Stimulated activated CD4-positive, alpha-beta T cell treated with anti-CD3 and anti-CD28 coated beads, Interleukin-2, amount 100 ng/mL, for 4 hours (primary cell): ENCODE measurements at places on chromosomes 1 and 21.

DNA sequence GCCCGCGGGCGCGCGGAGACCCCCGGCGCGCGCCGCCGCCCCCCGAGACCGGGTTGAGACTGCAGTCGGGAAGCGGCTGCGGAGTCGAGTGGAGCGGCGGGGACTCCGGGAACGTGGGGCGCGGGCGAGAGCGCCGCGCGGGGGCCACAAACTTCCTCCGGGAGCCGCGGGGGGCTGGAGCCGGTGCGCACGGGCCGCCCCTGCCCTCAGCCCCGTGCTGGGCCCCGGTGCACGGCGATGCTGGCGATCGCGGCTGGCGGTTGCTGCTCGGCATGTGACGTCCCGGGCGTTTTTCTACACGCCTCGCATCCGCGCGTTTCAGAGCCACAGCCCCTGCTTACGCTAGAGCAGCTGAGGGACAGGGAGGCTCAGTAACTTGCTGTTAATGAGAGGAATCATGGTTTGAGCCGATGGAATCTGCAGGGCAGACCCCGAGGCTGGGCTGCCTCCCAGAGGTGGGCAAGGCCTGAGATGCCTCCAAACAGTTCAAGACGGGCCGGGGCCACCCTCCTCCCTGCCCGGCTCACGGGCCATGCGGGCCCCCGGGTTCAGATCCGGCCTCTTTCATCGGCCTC lies 520 bp downstream of the TMEM201 start:
- peak; percentile 16 for DNase-seq

DNA sequence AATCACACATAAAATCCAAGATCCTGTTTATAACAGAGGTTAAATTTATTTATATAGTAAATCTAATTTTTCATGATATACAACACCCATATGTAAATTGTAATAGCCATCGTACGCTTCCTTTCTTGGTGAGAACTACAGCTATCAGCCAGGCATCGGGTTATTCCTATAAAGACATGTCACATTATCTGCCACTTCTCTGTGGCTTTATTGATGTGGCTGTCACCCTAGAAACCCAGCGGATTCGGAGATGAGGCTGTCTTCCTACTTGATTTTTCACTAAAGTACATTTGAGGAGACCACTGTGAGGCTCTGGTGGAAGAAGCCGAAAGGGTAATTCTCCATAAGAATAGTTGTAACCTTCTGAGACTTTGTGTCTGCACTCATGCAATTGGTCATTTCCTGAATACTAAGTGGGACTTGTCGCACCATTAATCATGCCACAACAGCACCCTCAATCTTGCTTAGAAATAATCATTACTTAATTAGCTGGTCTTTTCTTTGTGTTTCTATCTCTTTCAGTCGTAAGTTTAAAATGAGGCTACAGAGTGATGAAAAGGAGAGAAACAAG lies 106.0 kb downstream of the NTNG1 start:
- DNase-seq: no peak

- DNase-seq: no peak
Measured at GRCh38 chr1:216034506-216034905, 388.7 kb downstream of the USH2A start.

DNA sequence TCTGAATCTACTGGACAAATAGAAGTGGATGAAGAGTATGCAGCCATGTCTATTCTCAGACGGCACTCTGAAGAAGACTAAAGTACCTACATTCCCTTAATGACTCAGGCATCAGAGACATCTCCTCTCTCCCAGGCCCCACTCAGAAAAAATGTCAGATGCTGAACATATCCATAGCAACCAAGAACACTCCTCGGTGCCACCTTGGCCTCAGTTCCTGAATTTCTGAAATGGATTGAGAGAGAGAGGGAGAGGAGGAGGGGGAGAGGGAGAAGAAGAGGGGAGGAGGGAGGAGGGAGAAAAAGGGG lies 16.0 kb upstream of the OVAAL start:
- DNase-seq: no peak

DNA sequence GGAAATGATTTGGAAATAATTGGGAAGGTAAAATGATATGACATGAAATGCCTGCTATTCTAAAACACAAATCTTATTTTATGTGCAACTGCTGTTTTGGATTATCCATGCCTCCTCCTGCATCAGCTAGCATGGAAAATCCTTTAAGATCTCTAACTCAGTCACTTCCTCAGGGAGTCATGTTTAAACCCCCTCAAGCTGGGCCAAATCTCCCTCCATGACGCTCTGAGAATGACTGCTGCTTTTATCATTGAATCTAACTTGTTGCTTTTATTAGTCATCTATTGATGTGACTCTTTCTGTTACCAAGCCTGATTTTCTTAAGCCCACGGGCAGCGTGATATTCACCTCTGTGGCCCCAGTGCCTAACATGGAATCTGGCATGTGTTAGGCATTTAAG lies 324.8 kb downstream of the DISC1 start:
- no peak for DNase-seq

GRCh38 chr21:34008618-34009017 lies 64.8 kb upstream of the MRPS6 start:
- DNase-seq: no peak

GRCh38 chr1:64624218-64624713 lies 120.6 kb upstream of the RAVER2 start:
- no peak for DNase-seq

- DNase-seq: no peak
Measured at GRCh38 chr1:108627256-108627655, 33.6 kb downstream of the HENMT1 start.

DNA sequence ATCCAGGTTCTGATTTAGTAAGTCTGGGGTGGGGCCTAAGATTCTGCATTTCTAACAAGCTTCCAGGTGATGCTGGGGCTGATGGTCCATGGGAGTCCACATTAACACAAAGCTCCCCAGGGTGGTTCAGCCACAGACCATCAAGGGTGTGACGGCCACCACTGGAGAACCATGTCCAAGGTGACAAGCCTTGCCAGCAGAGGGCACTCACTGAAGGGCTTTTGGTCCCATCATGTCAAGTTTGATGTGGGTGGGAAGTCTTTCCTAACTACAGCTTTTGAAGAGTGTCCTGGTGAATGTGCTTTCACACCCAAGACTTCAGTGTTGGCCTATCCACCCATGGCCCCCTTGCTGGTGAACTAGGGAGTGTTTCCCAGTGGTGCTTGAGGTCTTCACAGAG lies 67.1 kb downstream of the UBE2T start:
- DNase-seq: peak; percentile 16

GRCh38 chr21:15135867-15136629 lies 71.2 kb upstream of the NRIP1 start:
- DNase-seq: no peak

- DNase-seq: no peak
Measured at GRCh38 chr1:154431586-154432373, 26.6 kb downstream of the IL6R start.

DNA sequence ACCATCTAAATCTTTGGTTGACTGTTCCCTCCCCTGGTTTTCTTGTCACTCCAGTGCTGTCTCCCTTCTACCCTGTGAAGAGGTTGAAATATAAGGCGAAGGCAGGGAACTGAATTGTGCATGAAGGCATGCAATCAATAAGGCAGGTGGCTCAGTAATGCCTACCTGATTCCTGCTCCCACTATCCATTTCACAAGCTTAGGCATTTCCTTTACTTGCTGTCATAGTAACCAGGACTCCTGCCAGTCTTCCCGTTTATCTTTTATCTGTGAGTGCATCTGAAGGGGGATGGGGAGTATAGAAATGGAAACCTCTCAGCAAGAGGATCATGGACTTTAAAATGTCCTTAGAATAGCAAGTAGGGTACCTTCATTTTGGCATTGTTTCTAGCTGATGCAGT lies 40.5 kb downstream of the MRPS6 start:
- DNase-seq: no peak

DNA sequence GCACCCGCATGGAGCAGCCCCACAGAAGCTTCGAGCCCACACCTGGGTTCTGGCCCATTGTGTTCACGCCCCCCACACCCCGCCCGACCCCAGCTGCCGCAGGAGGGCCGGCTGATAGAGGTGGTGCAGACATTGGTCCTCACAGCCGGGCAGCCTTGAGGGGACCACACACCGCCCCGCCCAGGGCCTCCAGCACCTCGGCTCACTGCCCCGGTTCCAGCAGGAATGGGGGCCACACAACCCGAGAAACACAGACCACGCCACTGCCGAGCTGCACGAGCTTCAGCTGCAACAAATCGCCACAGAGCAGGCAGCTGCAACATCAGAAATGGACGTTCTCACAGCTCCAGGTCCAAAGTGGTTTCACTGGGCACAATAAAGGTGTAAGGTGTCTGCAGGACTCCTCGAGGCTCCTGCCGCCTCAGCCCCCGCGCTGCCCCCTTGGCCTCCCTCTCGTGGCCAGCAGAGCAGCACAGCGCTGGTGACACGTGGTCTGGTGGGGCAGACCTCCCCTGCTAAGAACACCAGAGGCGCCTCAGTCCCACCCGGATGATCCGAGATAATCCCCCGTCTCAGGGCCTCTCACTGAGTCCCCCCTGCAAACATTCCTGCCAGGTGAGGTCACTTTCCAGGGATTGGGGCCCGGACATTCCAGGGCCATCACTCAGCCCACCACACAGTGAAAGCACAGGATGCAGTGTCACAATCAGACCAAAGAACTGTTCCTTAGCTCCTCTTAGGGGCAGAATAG lies 62.3 kb upstream of the ADARB1 start:
- no peak for DNase-seq

GRCh38 chr1:11649237-11649623 lies 5.0 kb downstream of the FBXO2 start:
- no peak for DNase-seq

- DNase-seq: no peak
Measured at GRCh38 chr1:115408533-115408932, 70.5 kb upstream of the NGF start.

DNA sequence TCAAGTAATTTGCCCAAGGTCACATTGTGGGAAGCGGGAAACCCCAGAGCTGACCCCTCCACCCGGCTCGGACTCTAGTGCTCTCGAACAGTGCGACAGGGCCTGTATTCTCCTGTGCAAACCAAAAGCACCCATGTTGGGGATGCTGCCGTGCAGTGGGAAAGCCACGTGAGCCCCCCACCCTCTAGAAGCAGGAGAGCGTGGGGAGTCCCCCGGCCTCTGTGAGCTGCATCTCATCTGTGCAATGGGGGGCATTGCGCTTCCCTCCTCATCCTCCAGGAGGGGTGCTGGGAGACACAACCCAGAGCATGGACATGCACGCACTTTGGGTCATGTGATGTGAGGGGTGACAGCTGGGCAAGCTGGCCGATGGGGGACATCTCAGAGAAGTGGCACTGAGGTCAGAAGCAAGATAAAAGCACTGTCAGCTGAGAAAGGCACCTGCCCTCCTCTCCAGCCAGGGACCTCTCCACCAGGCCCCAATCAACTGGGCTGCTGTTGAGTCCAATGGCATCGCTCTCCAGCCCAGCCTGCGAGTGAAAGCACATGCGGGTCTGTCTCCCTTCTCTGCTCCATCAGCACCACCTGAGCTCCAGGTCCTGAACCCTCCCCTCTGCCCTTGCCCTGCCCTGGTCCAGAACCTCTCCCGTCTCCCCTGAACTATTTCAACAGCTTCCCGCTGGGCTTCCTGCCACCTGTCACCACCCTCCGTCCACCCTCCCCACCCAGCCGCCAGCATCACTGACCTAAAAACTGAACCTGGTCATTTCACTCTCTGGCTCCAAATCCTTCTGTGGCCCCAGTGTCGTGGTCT lies 76.4 kb upstream of the IFFO2 start:
- no peak for DNase-seq

GRCh38 chr1:18726368-18726767 lies 95.7 kb downstream of the PAX7 start:
- DNase-seq: no peak

GRCh38 chr1:93419344-93419743 lies 28.6 kb upstream of the FNBP1L start:
- DNase-seq: no peak

DNA sequence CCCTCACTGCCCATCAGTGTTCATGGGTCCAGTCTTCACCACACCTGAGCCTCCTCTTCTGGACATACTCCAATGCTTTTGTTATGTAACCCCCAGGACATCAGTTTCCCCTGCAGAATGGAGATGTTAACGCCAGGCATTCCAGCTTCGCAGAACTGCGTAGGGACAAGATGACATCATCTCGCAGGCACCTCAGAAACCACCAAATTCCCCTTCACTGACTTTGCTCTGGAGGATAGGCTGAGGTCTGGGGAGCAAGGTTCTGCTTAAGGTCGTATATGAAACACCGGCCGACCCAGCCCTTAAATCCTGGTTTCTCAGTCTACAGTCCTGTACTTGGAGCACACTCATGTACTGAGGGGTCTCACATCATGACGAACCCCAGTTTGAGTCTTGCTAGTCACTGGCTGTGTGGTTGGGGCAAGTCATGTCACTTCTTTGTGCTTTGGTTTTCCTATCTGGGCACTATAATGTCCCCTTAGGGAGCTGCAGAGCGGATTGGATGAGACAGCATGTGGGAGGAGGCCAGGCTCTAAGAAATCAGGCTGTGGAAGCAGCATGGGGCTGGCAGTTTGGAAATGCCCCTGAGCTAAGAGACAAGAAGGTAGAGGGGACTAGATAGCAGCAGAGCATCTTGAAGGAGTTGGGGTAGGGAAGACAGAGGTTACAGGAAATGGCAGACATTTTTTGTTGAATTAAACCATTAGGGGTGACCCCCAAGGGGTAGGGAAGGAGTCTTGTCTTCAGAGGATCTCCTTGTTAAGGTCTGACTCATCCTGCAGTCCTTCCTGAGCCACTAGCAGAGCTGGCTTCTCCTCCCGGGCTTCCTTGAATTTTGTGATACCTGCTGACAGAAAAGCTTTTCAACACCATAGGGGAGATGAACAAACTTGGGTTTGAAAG lies 138.3 kb downstream of the FOXD2 start:
- DNase-seq: no peak

DNA sequence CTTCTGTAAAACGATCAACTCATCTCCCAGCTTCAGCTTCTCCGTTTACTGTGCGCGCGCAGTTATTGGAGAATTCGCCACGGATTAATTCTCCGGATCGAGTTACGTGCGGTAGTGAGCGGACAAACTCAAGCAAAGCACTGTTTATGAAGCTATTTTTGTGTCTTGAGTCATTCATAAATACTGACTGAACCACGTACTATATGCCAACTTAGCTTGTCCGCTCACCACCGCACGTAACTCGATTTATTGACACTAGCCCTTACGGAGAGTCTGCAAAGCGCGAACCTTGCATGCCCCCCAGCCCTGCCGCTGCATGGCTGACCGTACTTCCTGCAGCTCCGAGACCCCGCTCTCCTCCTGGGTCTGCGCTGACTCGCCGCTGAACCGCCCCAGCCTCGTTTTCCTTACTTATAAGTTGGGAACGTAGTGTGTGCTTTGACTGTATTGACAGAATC lies 773 bp downstream of the CHD1L start:
- no peak for DNase-seq
